ENCODE measurements at places on chromosomes 5 and 9.

- no peak for DNase-seq
Measured at GRCh38 chr9:89329917-89330316, 11.6 kb downstream of the SECISBP2 start.

GRCh38 chr5:56492812-56493211 is 259.7 kb upstream of the ANKRD55 start:
- no peak for DNase-seq

DNA sequence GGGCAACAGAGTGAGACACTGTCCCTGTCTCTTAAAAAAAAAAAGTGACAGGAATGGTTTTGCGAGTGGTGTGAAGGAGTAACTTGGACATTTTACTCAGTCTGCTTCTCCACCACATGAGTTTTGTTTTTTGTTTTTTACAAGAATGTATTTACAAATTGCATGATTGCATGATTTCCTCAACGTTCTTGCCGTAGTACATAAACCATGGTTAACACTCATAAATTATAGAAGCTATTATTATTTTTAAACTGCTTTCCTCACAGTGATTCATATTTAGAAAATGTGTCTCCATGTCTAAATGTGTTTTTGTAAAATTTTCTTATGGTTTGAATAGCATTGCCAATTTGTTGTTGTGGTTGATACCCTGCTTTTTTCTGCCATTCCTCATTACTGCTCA is 220.0 kb downstream of the GOLPH3 start:
- no peak for DNase-seq

DNA sequence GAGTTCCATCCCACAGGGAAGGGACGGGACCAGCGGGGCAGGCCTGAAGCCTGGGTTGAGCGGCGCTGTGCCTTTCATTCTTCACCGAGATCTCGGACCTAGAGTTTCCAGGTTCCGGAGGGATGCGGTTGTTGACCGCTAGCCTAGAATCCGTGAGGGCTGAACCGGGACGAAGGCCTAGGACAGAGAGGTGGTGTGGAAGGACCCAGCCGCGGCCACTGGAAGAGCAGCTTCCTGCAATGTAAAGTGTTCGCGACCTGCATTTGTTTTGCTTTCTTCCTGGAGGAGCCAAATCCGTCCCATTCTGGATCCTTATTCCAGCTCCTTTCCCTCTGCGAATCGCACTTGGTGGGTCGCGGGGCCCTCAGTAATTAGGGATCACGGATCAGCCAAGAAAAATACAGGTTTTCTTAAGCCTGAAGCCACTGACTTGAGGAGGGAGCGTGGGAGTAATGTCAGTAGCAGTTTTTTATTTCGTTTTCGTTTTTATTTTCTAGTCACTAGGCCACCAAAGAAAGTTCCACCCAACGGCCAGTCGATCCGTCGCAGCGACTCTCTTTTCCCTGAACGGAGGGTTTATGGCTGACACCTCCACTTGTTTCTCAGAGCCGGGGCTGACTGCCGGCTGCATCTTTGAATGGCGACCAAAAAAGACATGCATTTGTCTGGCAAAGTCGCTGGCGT is 48.6 kb downstream of the ANXA2R start:
- DNase-seq, result no peak

GRCh38 chr5:84861306-84861705 is 476.6 kb upstream of the EDIL3 start:
- no peak for DNase-seq
